Renal pelvis (tissue), 12 donors: ENCODE measurements at places on chromosomes 7 and 10.
A peak's percentile ranks its signal among the peaks of the same experiment; 100 is the strongest.

- DNase-seq = no peak
Observed at GRCh38 chr10:78957471-78958039, 111.2 kb upstream of the ZMIZ1 start.

- no peak for DNase-seq
Observed at GRCh38 chr10:51397695-51398094, 301.7 kb downstream of the CSTF2T start.

- no peak for DNase-seq
Observed at GRCh38 chr7:125033506-125033905, 103.9 kb upstream of the POT1 start.

DNA sequence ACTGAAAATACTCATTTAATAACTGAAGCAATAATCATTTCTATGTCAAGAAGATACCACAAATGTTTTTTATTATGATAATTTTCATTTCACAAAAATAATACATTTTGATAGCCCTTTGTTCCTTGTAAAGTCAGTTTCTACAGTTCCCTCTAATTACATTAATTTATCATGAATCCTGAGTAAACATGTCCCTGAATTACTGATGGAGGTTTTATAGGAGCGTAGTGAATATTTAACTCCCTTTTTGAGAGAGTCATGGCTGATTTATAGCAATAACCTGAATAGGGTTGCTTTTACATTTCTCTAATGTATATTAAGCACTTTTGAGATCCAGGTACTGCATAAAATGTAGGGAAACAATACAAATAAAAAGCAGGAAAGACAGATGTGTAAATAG is 216.0 kb upstream of the DKK1 start:
- no peak for DNase-seq

GRCh38 chr10:13276749-13277365 is 23.0 kb downstream of the PHYH start:
- DNase-seq = no peak

- no peak for DNase-seq
Observed at GRCh38 chr10:24034571-24034970, 174.4 kb upstream of the KIAA1217 start.

GRCh38 chr10:126334272-126334671 is 54.0 kb downstream of the ADAM12 start:
- DNase-seq = no peak

DNA sequence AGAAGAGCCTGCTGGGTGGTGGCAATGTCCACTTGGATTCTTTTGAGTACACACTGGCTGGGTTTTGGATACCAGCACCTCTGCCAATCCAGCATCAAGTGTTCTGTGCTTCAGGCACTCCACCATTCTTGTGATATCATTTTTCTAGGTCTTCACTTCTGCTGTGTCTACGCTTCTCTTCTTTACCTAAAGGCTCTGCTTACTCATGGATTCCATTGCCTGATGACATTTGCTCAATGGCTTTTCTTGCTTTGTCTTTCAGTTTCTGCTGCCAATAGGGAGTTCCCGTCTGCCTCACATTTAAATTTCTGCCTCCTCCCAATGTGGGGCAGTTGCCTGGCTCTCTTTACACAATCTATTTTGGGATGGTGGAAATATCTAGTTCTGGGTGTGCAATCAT is 12.7 kb upstream of the PAPSS2 start:
- no peak for DNase-seq

DNA sequence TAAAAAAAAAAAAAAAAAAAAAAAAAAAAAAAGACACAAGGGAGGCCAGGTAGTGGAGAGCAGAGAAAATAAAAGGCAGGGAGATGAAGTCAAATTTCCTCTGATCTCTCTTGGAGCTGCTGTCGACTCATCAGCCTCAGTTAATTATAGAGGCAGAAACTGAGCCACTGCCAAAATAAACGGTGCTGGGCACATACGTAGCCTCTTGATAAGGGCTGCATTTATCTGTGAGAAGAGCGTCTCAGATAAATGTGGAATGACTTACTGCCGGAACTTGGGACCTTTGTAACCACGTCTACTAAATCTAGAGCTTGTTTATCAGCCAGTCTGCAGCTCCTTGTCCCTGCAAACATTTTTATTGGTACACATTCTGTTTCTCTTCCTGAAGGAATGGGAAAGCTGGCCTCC is 162.3 kb downstream of the BAMBI start:
- DNase-seq = peak; percentile 64

GRCh38 chr7:94472608-94473007 is 37.0 kb upstream of the CASD1 start:
- DNase-seq = no peak
